ENCODE measurements at places on chromosomes 4 and X.
A peak's percentile ranks its signal among the peaks of the same experiment; 100 is the strongest.

- H3K36me3 ChIP-seq, result no peaks in the 10 kb centered on the region
- H3K4me3 ChIP-seq, result peak within 1 kb of the TSS; percentile 79
- no peaks in the 10 kb centered on the region for H3K27me3 ChIP-seq
- H3K4me1 ChIP-seq, result peaks cover 19% of the 10 kb centered on the region
- H3K27ac ChIP-seq, result peak within 1 kb of the TSS; percentile 92
These were observed at the start of gene ING2 for GRCh38 chr4:183504930-183505610. Gene ING2, plus strand, starts transcription at chr4:183505058. Its CDS starts 138 bp downstream, at chr4:183505196.

DNA sequence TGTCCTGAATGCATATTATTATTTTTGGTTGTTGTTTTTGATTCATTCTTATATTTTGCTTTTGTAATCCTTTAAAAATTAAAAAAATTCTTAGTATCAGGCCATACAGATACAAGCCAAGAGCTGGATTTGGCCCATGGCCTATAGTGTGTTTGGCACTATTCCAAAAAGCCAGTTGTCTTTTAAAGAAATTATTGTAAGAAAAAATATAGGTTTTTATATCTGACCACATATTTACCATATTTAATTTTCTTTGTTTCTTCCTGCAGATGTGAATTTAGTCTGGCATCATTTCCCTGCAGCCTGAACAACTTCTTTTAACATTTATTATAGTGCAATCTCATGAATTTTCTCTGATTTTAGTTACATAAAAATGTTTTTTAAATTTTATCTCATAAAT is 652.8 kb upstream of the NR3C2 start:
- DNase-seq, result no peak
- no peaks in the 10 kb centered on the region for H3K36me3 ChIP-seq
- H3K27ac ChIP-seq, result no peak overlapping the region
- H3K27me3 ChIP-seq, result no peaks in the 10 kb centered on the region
- no peaks in the 10 kb centered on the region for H3K4me1 ChIP-seq

GRCh38 chr4:88757067-88757466 is 59.4 kb upstream of the NAP1L5 start:
- no peak overlapping the region for H3K27ac ChIP-seq
- no peaks in the 10 kb centered on the region for H3K27me3 ChIP-seq
- no peak for DNase-seq
- H3K4me1 ChIP-seq, result peaks cover 7% of the 10 kb centered on the region
- H3K36me3 ChIP-seq, result peaks cover 34% of the 10 kb centered on the region

- H3K4me1 ChIP-seq, result no peaks in the 10 kb centered on the region
- H3K27ac ChIP-seq, result no peak overlapping the region
- H3K36me3 ChIP-seq, result no peaks in the 10 kb centered on the region
These were observed 164.6 kb downstream of the BANK1 start for GRCh38 chr4:101954975-101955678.

DNA sequence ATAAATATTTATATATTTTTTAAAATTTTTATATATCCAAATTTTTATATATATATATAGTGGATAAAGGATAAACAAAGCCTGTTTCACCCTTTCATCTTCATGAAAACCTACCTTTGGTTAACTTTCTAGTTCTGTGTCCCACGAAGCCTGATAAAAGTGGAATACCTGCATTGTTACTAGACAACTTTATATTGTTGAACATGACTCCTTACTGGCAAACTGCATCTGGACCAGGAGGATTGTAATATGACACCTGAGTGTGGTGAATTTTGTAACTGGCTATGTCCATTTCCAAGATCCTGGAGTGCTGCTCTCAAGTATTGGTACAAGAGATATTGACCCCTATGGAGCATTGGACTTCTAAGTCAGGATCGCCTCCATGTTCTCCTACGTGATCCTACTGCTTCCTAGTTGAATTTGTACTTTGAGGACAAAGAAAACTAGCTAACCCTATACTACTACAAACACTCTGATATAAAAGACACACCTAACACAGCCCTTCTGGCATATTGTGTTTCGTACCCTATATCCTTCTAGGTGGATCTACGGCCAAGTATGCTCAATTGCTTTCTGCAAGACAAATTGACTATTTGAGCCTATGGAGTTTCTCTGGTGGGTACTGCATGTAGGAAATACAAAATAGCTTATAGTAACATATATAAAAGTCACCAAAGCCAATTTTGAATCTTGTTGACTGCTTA is 61.3 kb upstream of the PRRG1 start:
- H3K4me1 ChIP-seq, result no peaks in the 10 kb centered on the region
- H3K27ac ChIP-seq, result no peak overlapping the region
- DNase-seq, result no peak
- H3K36me3 ChIP-seq, result no peaks in the 10 kb centered on the region
- H3K27me3 ChIP-seq, result no peaks in the 10 kb centered on the region
- no peak overlapping the region for H3K4me3 ChIP-seq

DNA sequence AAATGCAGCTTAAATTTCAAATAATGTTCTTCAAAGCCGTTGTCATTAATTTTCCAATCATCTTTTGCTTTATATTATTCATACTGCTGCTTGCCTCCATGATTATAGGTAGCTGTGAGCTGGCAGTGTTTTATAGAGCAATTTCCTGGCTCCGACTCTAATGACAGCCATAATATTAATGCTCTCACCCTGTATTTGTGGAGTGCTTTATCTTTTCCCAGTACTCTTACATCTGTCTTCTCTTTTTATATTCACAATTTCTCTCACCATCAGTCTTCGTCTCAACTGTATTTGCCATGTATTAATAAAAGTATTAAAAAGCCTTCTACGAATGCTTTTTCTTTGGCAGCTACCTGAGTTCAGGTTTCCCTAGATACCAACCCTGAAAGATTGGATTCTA is 21.0 kb downstream of the ATXN3L start:
- no peaks in the 10 kb centered on the region for H3K4me1 ChIP-seq
- no peaks in the 10 kb centered on the region for H3K36me3 ChIP-seq
- H3K27ac ChIP-seq, result no peak overlapping the region
- no peak overlapping the region for H3K4me3 ChIP-seq

- no peak overlapping the region for H3K27ac ChIP-seq
- no peaks in the 10 kb centered on the region for H3K4me1 ChIP-seq
- DNase-seq, result no peak
- no peak overlapping the region for H3K4me3 ChIP-seq
These were observed 11.5 kb downstream of the CXCL2 start for GRCh38 chr4:74087481-74087880.

DNA sequence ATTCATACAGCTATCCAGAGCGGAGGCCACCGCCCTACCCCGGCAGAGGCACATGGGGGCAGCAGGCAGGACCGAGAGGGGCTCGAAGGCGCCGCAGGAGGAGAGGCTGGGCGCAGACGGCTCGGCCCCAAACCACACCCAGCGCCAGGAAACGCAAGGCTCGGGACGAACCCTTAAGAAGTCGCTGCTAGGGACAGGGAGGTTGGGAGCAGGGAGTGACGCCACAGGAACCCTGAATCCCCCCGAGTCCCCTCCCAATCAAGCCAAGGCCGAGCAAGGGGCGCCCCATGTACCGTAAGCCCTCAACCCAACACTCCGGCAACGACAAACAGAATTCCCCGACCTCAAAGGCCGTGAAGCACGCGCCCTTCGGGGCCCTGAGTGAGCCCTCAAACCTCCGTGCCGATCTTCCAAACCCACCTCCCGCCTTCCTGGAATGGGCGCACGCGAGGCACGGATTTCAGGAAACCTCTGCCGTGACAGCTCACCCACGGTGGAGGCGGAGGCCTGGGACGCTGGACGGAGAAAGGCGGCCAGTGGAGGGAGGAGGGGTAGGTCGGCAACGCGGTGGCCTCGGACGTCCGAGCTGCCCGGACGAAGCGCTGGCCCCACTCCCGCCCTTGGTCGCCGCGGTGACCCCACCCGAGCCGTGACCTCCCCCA is 1.8 kb downstream of the ZFYVE28 start:
- no peak for DNase-seq
- H3K27me3 ChIP-seq, result peaks cover 21% of the 10 kb centered on the region
- no peak overlapping the region for H3K27ac ChIP-seq
- H3K4me3 ChIP-seq, result peak overlapping the region; percentile 67

- peak overlapping the region; percentile 24 for H3K27ac ChIP-seq
- H3K27me3 ChIP-seq, result no peaks in the 10 kb centered on the region
- peaks cover 6% of the 10 kb centered on the region for H3K4me1 ChIP-seq
- peak; percentile 69 for DNase-seq
These were observed 291.8 kb downstream of the FBXW7 start for GRCh38 chr4:152243896-152244595.

GRCh38 chr4:94724016-94724790 is 33.6 kb upstream of the BMPR1B start:
- no peak for DNase-seq
- no peak overlapping the region for H3K4me3 ChIP-seq
- H3K4me1 ChIP-seq, result no peaks in the 10 kb centered on the region
- no peak overlapping the region for H3K27ac ChIP-seq

Measured in tibial artery (tissue), 4 donors.